GM12878 (cell line): ENCODE measurements at places on chromosomes 4 and X.

- DNase-seq = no peak
Measured at GRCh38 chrX:46341767-46342322, 203.4 kb downstream of the ZNF674 start.

GRCh38 chr4:60884587-60884986 is 315.5 kb upstream of the ADGRL3 start:
- no peak for DNase-seq

- DNase-seq = no peak
Measured at GRCh38 chr4:54187148-54187547, 41.9 kb upstream of the PDGFRA start.

- no peak for DNase-seq
Measured at GRCh38 chrX:45781901-45782553, 581.4 kb upstream of the DIPK2B start.

GRCh38 chr4:52368895-52369294 is 290.2 kb downstream of the USP46 start:
- no peak for DNase-seq

- DNase-seq = peak; percentile 70
Measured at GRCh38 chr4:41212616-41213203, 1.6 kb downstream of the APBB2 start.

- DNase-seq = no peak
Measured at GRCh38 chr4:35836596-35836995, 407.7 kb downstream of the ARAP2 start.

DNA sequence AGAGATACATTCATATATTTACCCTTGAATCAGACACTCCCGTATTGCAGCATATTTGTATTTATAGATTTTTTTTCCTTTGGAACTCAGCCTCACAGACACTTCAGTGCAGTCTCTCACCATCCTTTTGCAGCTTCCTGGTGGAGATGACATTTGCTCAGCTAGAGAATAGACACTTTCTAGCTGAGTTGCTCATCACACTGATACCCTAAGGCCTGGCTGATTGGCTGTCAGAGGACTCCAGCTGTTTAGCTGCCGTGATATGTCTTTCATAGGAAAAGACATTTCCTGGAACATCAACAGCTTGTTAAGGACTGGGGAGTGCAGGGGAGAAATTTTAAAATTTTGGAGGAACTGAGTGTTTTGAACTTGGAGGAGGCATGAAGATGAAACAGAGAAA is 429.6 kb downstream of the SMARCA1 start:
- DNase-seq = no peak

GRCh38 chr4:145083891-145084605 is 13.9 kb downstream of the ANAPC10 start:
- no peak for DNase-seq

GRCh38 chrX:53246231-53246630 is 21.2 kb upstream of the KDM5C start:
- no peak for DNase-seq

DNA sequence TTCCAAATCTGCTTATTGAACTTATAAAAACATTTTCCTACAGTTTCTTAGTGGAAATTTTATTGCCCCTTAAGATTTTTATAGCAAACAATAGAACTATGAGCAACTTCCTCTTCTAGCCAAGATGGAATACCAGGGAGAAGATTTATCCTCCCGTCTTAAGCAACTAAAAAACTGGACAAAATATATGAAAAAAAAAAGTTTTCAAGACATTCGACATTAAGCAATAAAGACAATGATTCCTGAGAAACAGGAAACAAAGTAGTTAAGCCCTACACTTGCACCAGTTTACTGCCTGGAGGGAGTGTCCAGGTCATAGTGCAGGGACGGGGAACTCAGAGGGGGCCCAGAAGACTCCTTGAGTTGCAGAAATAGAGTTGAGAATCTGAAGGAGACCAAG is 516.1 kb upstream of the DIPK2B start:
- DNase-seq = no peak

GRCh38 chr4:103786014-103786413 is 66.2 kb upstream of the TACR3 start:
- peak; percentile 17 for DNase-seq

DNA sequence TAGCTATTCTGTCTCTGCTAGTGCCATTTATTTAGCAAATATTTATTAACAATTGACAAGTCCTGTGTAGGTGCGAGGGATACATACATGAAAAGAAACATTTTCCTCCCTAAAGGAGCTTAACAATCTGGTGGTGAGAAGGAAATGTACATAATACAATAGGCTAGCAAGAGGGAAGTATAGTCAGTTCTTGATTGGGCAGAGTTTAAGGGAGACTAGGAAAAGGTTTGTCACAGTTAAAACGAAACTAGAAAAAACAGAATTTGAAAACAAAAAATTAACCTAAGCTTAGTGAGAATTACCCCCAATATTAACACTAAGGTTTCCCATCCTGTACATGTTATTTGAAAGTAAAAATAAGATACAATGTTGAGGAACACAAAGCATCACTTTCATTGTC is 8.6 kb upstream of the MAML3 start:
- no peak for DNase-seq

GRCh38 chr4:10958226-10958856 is 273.8 kb upstream of the CLNK start:
- no peak for DNase-seq

DNA sequence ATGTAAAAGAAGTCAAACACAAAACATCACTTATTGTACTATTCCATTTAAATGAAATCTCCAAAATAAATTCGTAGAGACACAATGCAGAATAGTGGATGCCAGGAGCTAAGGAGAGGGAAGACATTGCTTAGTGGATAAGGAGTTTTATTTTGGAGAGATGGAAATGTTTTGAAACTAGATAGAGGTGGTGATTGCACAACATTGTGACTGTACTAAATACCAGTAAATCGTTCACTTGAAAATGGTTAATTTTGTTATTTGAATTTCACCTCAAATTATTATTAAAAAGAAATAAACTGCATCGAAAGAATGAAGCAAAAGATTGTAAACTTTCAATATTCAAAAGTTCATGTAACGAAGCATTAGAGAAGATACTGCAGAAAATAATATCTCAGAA is 9.7 kb upstream of the ACSL4 start:
- DNase-seq = no peak
